ENCODE measurements at places on chromosomes 1 and 21.
A peak's percentile ranks its signal among the peaks of the same experiment; 100 is the strongest.

- DNase-seq = no peak
Measured at GRCh38 chr1:207659545-207660153, 14.7 kb downstream of the CR1L start.

DNA sequence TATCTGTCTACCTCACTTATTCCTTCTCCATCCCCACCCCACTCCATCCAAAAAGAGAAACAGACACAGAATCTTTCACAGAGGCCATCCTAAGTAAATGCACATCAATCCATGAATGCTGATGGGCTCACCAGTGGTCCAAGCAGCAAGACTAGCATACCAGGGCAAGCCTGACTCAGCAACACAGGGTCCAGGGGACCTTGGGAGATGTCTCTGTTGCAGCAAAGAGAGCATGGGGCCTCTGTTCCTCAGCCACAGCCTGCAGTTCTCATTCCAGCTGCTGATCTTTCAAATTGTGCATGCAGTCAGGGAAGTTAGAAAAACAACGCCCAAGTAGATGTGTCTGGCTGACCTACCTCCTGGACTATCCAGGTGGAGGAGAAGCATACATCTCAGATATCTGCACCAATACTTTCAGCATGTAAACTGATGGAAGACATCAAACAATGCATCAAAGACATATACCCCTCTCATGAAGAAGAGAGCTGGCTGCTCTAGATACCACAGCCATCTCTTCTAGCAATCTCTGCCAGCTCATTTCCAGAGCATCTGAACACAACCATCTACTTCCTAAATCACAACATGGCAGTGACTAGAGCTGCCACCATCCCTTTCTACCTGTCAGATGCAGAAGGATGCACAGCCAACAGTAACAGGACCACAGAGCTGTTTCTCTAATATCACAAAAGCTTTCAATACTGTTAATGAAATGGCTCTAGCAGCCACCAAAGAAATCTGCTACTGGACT, 54.5 kb downstream of the CD34 start:
- no peak for DNase-seq

- peak; percentile 2 for DNase-seq
Measured at GRCh38 chr1:177732178-177732577, 237.7 kb downstream of the SEC16B start.

- peak; percentile 27 for DNase-seq
Measured at GRCh38 chr1:82731216-82731615, 930.5 kb downstream of the ADGRL2 start.

- peak; percentile 56 for DNase-seq
Measured at GRCh38 chr1:27349784-27350662, 8.2 kb downstream of the SYTL1 start.

DNA sequence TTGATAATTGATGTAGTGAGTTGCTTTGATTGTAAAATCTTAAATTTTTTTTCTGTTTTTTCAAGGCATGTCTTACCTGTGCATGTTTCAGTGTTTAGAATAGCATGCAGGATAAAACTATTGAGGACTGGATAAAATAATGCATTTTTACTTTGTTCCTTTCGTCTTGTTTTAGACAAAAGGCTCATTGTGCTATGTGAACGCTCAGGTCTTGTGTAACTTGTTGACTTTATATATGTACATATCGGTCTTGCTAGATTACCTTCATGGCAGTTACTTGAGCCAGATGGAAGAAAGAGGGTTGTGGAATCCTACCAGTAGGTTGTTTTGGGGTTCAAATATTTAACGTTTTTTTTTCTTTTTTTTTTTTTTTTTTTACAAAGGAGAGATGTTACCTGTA, 7.0 kb downstream of the NFIA start:
- no peak for DNase-seq

GRCh38 chr21:37503848-37504467, 137.4 kb downstream of the DYRK1A start:
- DNase-seq = peak; percentile 20

DNA sequence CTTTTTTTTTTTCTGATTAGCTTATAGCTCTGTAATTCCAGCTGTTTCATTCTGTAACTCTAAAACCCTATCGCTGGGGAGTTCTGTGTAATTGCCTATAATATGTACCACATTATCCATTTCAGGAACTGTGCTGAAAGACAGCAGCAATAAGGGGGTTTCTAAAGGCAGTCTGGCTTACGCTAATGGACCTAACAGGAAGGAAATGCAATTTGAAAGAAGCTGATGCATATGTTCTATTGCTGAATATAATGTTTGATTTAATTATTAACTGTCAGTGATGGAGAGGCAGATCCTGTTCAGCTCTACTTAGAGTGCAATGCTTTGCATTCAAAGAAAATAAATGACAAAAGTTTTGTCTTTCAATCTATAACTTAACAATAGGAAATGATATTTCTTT, 209.4 kb upstream of the SNX7 start:
- peak; percentile 57 for DNase-seq

DNA sequence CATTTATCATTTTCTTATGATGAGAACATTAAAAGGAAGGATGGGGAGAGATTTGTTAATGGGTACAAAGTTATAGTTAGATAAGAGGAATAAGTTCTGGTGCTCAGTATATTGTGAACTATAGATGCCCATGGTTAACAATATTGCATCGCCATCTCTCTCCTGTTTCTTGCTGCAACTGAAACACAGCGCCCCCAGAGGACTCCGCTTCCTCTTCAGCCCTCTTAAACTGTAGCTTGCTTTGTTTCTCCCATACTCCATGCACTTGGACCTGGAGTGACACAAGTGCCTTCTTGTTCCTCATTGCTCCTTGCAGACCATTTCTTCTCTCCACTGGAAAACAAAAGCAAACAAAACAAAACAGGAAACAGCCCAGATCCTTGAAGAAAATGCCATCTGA, 70.1 kb upstream of the NTPCR start:
- DNase-seq = peak; percentile 15

- peak; percentile 69 for DNase-seq
Measured at GRCh38 chr1:204763773-204764427, 78.4 kb upstream of the LRRN2 start.

DNA sequence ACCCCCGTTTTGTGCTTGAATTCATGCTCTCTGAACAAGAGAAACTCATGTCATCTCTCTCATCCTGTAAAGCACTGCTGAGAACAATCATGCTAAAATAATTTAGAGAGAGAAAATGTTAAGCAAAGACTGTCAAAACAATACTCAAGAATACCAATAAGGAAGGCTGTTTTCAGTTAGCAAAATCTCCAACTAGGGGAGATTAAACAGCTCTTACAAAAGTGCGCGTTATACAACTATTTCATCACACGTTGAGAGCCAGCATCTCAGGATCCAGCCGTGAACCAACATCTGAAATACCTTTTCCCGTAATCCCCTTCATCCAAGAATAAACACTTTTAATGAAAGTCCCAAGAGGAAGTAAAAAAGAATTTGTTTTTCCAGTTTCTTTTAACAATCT, 44.1 kb upstream of the KCNJ15 start:
- DNase-seq = no peak

- no peak for DNase-seq
Measured at GRCh38 chr1:95380909-95381308, 146.9 kb downstream of the RWDD3 start.

DNA sequence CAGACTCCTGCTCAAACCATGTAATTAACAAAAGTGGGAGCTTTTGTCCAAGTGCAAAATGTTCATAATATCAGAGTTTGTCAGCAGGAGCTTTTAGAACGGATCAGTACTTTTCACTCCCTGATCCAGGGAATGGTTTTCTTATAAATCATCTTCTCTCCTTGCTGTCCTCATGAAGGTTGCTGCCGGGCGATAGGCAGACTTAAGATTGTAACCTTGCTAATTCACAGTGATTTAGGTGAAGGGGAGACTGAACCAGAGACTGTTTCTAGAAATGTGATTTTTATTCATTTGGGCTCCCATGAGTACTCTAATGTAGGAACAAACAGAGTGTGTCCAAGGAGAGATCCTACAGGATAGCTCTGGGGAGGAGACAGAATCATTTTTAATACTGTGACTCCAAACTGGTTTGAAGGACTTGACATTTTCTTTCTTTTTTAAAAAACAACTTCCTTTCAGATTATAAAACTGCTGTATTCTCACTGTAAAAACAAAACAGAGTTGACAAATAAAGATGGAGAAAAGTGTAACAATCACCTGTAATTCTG, 23.7 kb downstream of the ELAVL4 start:
- no peak for DNase-seq

DNA sequence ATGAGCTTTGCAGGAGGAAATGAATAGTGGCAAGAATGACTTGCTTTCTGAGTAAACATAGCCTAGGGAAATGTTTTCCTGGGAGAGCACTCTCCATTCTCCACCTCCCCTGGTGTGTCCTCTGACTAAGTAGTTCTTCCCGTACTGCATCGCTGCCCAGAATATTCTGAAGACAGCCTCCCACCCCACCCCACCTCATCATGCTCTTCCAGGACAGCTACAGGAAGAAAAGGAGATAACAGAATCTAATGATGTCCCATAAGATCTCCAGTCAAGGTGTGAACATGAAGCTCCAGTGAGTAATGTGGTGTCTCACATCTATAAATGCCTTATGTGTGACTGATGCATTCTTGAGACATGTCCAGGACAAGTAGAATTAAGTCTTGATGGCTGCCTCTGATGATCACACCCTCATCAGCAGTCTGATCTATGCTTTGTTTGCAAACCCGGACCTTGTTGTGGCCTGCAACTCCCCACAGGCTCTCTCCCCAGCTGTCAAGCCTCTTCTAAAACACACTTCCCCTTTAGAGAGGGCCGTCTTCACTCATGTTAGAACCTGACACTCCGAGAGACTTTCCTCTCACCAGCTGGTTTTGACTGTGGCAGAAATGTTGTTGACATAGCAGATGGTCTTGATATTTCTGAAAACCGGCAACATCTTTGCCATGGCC, 183.0 kb downstream of the CYYR1 start:
- DNase-seq = peak; percentile 29

DNA sequence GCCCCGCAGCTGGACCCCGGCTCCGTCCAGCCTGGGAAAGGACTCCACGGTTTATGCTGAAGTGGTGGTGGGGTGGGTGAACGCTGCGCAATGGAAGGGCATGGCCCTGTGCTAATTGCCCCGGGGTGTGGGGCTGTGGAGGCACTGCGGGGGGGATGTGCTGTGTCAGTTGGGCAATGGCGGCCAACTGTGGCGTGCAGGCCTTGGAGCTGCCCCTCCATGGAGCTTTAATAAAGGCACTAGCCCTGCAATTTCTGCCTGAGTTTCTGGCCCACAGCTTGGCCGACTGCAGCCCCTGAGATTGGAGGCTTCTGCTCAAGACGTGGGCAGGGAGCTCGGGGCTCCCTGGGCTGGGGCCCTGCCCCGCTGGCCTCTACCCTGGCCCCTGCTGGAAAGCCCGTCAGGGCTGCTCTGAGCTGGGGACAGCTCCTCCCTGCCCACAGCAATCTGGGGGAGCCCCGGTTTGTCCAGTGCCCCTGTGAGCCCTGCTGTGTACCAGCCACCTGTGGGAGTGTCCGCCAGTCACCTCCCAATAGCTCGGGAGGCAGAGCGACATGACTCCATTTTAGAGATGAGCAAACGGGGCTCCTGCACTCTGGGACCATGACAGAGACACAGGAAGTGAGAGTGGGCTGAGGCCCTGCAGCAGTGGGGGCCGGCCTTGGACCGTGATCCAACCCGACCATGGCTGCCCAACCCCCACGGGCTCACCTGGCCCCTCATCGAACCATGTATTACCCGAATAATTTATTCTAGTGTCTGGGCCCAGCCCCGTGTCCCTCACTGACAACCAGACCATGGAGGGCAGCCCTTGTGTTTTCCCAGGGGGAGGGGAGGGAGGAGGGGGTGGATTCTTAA, 8.7 kb upstream of the TNFRSF14 start:
- peak; percentile 52 for DNase-seq

DNA sequence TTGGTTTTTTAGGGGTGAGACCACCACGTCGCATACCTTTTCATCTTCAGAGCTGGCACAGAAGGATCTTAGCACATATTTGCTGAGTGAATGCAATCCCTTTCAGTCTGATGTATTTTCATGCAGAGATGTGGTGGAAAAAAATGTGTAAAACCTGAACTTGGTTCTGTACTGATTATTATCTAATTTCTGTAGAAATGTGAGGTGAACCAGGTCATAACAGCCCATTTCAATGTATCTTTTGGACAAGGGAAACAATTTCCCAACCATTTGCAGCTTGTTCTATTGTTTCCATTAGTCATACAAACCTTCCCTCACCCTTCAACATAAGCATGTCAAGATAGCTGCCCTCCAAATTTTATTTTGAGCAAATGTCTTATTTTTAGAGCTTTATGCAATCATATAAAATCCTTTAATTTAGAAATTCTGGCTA, 46.8 kb upstream of the RUNX1 start:
- no peak for DNase-seq

- DNase-seq = peak; percentile 13
Measured at GRCh38 chr1:34113887-34114286, 51.1 kb downstream of the CSMD2 start.

DNA sequence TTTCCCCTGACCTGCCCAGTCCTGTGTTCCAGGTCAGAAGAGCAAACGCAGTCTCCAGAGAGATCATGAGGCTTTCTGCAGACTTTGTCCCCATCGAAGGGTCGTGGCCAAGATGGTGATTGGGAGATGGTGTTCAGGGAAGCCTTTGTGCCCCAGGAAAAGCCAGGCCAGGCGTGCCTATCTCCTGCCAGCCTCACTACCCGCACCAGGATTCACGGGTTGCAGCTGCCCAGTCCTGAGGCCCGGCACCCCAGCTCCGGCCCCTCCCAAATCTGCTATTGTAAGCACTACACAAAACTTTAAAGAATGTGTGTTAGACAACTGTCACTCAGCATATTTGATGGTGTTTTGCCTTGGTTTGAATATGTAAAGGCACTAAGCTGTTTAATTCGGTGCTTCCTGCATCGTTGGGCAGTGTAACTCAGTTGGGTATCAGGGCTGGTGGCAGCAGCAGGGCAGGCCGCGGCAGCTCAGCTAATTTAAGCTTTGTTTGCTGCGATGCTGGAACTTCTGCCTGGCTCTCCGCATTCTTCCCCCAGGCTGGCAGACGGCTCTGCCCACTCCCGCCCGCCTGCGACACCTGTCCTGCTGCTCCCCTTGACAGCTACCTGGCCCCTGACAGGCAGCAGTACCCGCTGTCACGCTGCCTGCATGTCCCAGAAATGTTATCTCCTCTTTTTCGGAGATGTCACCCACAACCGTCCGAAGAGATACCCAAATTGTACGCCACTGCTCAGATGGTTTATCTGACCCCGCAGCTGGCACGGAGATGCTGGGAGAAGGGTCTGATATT, 209.0 kb upstream of the VAMP3 start:
- no peak for DNase-seq

GRCh38 chr1:218330043-218330623, 15.0 kb upstream of the TGFB2 start:
- no peak for DNase-seq

- DNase-seq = no peak
Measured at GRCh38 chr1:150002217-150002616, 8.3 kb downstream of the OTUD7B start.

- DNase-seq = no peak
Measured at GRCh38 chr1:155392898-155393411, 72.3 kb downstream of the RUSC1 start.

- no peak for DNase-seq
Measured at GRCh38 chr1:24228311-24228710, 41.2 kb upstream of the IFNLR1 start.

Data from common myeloid progenitor, CD34-positive (primary cell).